ENCODE measurements at places on chromosomes 11 and 22.
A peak's percentile ranks its signal among the peaks of the same experiment; 100 is the strongest.

GRCh38 chr22:38111925-38112355 lies 1.5 kb upstream of the BAIAP2L2 start:
- no peak for DNase-seq

DNA sequence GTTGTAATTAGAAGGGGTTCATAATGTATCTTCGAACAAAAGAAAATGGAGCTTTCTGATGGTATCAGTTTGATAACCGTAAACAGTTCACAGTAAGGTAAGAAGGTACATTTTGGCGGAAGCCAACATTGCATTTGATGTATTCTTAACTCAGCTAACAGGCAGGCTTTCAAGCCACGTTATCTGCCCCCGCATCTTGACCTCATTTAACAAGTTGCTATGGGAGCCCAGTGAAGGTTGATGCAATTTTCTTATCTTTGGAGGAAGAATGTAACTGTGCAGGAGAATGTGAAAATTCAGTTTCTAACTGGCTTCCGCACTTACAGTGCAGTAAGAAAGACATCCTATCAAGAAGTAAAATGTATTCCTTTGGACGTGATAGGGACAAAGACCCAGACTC lies 110.6 kb downstream of the ETS1 start:
- no peak for DNase-seq

DNA sequence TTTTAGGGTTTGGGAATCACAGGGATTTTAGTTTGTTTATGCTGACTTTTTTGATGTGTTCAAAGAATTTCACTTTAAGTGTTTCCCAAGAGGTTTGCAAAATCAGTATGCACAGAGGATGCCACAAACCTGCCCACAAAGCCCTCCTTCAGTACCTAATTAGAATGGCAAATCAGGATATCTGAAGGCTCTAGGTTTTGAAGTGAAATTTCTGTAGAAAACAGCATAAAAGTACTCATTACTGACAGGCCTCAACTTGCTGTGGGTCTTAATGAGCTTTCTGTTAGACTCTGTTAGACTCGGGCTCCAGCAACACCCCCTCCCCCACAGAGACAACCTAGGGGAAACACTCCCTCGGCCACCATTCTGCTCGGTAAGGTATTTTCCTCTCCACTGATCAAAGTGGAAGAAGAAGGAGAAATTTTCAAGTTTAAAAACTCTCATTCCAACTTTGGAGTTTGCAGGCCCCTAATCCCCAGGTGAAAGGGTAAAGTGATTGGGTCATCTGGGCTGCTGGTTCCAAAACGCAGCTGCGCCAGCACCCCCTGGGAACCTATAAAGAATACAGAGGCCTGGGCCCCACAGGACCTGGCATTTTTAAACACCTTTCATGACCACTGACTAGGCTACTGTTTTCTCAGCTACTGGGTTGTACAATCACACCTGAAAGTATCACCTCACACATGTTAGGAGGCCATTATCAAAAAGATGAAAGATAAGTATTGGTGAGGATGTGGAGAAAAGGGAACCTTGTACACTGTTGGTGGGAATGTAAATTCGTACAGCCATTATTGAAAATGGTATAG lies 67.5 kb downstream of the PLEKHA7 start:
- peak; percentile 68 for DNase-seq

DNA sequence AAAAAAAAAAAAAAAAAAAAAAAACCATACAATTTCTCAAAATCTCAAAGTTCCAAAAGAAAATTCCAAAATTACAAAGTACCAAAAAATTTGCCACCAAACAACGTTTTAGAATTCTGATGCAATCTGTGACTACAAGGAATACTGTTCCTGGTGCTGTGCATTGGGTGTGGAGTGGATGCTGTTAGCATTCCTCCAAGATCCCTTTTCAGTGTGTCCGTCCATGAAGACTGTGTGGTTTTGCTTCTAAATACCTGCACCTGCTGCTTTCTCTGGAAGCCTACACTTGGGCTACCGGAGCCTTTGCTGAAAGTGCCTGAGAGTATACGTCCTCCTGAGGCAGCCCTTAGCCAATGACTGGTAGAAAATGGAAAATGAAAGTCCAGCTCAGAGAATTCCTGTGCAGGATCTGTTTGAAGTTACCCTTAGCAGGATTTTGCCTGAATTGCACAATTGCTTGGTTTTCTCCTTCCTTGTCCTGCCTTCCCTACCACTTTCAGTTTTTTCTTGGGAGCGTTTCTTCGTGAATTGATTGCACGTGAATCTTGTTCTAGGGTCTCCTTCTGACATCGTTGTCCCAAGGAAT lies 140.8 kb downstream of the TRPC6 start:
- no peak for DNase-seq

GRCh38 chr11:73260127-73260457 lies 12.0 kb upstream of the P2RY6 start:
- no peak for DNase-seq

GRCh38 chr11:33389635-33390034 lies 132.5 kb downstream of the HIPK3 start:
- peak; percentile 57 for DNase-seq

- DNase-seq, result no peak
Observed at GRCh38 chr22:40594346-40594745, 42.2 kb downstream of the MRTFA start.

- DNase-seq, result no peak
Observed at GRCh38 chr11:61290905-61291690, 4.0 kb downstream of the VWCE start.

All from MM.1S (cell line).